Stomach (tissue), 19 donors: ENCODE measurements at places on chromosomes 3 and 15.

DNA sequence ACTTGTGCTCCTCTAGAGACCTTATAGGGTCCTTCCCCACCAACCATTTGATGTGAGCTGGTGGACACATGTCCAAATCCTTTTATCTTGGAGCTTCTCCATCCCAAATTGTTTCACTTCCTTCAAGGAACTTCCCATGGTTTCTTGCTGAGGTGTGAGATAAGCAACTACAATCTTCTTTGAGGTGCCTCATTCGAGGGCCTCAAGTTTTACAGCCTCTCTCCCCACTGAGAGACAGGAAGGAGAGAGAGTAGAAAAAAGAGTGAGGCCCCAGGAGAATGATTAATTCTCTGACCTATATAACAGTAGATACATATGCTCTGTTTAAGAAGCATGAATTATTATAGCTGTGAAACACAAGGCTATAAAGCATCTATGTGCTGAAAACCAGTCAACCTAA, 70.5 kb downstream of the SUMF1 start:
- DNase-seq, result no peak

DNA sequence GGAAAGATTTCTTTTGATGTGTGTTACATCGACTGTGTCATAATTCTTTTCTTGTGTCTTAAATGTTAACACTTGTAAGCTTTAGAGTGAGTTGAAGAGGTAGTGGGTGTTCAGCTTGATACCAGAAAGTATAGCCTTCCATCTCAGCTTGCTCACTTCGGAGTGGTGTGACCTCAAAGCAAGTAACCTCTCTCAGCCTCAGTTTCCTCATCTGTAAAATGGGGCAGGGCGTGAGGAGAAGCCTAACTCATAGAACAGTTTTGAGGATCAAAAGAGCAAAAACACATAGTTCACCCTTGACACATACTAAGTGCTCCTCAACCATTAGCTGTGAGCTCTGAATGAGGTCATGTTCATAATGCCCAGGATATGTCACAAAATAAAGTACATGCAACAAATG, 434.8 kb upstream of the PROK2 start:
- DNase-seq, result no peak

- DNase-seq, result no peak
These were observed 500 bp downstream of the PARP6 start for GRCh38 chr15:72271895-72272212.

- no peak for DNase-seq
These were observed 6.3 kb upstream of the DUT start for GRCh38 chr15:48324949-48325348.

- DNase-seq, result no peak
These were observed 216.3 kb upstream of the RGMA start for GRCh38 chr15:93305306-93305705.

- no peak for DNase-seq
These were observed 6.0 kb upstream of the CEMIP start for GRCh38 chr15:80773122-80773551.

- DNase-seq, result no peak
These were observed 62.9 kb downstream of the ATG7 start for GRCh38 chr3:11335056-11335608.

GRCh38 chr3:126355251-126355650, 2.0 kb downstream of the KLF15 start:
- peak; percentile 17 for DNase-seq

DNA sequence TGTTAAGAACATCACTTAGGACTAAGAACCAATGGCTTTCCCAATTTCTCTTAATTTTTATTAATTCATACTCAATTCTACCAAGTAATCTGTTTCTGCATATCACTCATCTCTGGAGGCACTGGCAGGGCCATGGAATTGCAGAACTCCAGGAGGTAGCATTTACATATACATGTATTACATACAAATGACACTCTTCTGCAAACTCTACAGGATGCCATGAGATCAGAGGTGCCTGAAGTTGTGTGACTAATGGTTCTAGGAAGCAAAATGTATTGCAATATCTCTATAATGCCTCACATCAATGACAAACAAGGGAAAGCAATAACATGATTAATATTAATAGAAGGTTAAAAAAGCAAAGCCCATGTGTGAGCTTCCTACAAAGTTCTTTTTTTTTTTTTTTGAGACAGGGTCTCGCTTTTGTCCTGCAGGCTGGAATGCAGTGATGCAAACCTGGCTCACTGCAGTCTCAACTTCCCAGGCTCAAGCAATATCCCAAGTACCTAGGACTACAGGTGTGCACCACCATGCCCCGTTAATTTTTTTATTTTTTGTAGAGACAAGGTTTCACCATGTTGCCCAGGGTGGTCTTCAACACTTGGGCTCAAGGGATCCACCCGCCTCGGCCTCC, 33.0 kb downstream of the DENND6A start:
- DNase-seq, result no peak

DNA sequence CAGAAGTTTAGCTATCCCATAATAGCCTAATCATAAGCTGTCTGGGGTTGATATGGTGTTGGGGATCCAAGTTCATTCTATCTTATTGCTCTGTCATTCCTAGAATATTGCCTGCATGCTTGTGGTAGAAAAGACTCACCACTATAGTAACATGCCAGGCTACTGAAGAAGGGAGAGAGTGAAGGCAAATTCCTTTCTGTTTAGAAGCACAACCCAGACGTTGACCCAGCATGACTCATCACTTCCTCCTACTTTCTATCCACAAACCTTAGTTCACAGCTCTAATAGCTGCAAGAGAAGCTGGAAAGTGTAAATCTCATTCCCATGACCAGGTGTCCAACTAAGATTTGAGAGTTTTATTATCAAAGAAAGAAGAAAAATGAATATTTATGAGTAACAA, 57.8 kb upstream of the NMD3 start:
- DNase-seq, result no peak

DNA sequence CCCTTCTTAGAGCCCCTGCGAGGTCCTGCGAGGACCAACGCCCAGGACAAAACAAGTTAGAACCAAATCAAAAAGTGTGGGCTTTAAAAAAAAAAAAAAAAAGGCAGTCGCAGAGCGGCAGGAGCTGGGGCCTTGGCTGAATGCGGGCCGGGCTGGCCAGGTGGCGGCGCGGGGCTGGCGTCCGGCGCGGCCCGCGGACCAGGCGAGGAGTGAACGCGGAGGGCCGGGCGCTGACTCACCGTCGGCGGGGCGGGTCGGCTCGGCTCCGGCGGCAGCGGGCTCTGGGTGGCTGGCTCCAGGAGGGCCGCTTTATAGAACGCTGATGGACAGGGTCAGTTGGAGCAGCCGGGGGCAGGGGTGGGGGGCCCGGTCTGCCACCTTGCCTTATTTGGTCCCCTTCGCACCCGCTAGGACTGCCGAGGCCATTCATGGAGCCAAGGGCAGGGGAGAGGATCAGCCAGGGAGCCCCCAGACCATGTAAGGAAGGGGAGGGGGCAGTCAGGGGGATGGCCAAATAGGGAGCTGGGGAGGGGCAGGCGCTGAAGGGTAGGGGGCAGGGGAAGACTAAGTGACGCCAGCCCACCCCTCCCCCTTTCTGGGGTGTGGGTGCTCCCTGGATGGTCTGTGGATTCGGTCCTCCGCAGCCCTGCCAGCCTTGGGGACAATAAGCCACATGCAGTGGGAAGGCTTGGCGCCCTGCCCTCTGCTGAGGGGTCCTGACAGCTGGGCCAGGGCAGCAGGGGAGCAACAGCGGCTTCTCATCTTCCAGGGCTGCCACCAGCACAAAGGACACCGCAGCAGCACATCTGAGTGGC, at the start of gene ACTC1:
Gene ACTC1 (minus strand): TSS at position 283 of the 815 bp plus-strand sequence. CDS start 741 bp downstream, outside the sequence.
- peak; percentile 73 for DNase-seq

- DNase-seq, result no peak
These were observed 39.5 kb downstream of the ANP32A start for GRCh38 chr15:68781217-68781616.

GRCh38 chr3:30077746-30078145, 528.7 kb upstream of the TGFBR2 start:
- no peak for DNase-seq

- peak; percentile 80 for DNase-seq
These were observed 58.8 kb downstream of the ARHGAP31 start for GRCh38 chr3:119352863-119353527.

DNA sequence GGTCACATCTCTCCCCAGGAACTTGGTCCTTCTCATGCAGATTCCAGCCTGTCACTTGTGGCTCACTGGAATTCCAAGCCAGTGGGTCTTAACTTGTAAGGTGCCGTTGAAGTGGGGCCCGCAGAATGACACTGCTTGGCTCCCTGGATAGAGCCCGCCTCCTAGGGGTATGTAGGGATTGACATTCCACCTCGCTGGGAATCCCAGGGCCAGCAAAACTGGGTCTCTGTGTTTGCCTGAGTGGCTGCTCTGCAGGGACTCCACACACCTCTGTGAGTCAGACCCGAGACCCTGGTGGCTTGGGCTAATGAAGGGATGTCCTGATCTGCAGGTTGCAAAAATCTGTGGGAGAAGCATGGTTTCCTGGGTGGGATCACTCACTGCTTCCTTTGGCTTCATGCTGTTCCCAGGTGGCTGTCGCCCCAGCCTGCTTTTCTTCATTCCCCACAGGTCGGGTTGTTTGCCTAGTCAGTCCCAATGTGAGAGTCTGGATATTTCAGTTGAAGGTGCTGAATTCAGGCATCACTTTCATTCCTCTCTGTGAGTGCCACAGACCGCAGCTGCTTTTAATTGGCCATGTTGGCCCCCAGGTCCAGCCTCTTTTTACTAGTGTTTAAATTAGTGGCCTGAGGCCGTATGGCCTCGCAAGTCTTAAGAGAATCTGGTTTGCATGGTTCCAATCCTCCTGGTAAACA, 156.0 kb upstream of the TRIM42 start:
- no peak for DNase-seq

- no peak for DNase-seq
These were observed 160.6 kb downstream of the RPLP1 start for GRCh38 chr15:69613182-69613581.

GRCh38 chr15:64311566-64311965, 44.4 kb downstream of the CSNK1G1 start:
- DNase-seq, result no peak

- peak; percentile 68 for DNase-seq
These were observed 38.8 kb upstream of the PCSK6 start for GRCh38 chr15:101528108-101528916.

GRCh38 chr15:70362886-70363285, 265.2 kb upstream of the TLE3 start:
- DNase-seq, result peak; percentile 63

DNA sequence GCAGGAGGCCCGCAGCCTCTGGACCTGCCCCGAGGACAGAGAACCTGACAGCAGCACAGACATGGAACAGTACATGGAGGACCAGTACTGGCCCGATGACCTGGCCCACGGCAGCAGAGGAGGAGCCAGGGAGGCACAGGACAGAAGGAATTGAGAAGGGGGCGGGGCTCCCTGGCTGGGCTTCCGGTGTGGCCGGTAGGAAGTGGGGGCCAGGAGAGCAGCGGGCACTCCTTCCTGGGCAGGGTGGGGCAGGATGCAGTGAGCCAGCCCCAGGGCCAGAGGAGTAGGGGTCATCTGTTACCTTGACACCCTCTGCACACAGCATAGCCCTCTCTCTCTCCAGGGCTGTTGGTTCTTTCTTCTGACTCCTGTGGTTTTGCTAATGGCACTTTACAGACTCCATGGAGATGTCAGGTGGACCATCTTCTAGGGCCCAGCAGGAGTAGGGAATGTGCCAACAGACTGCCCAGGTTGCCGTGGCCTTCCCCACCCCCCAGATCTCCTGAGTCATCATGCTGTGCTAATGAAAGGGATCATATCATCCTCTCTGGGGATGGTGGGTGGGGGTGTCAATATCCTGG, 8.6 kb upstream of the ISG20 start:
- no peak for DNase-seq

GRCh38 chr15:78739996-78740903, 71.0 kb downstream of the ADAMTS7 start:
- DNase-seq, result peak; percentile 81

DNA sequence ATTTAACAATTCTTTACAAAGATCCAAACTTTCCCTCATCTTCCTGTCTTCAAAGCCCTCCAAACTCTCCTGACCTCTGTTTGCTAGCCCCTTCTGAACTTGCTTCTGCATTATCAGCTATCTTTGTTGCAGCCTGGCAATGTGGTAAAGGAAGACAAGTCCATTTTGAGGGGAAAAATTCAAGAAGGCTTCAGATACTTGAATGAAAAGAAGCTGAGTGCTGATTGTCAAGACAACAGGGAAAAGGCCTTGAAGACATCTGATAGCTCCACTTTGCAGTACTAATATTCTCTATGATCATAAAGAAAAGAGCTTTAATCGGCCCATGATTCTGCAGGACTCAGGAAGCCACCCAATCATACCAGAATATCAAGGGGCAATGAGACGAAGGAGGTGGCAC, 91.8 kb downstream of the LMLN start:
- DNase-seq, result no peak

GRCh38 chr3:4561661-4562060, 68.5 kb downstream of the ITPR1 start:
- no peak for DNase-seq

DNA sequence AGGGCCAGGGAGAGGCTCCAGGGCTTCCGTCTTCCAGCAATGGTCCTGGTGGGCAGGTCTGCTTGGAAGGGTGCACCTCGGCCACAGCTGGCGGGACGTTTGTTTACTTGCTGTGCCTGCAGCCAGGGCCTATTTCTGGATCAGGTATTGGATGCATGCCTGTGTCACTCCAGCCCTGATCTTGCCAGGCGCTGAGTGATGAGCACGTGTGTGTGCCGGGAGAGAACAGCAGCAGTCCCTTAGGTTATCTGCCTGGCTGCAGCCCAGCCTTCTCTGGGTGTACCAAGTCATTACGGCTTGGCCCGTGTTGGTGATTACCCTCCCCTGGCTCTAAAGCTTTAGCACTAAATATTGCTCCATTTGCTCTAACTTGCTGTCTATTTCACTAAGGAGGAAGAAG, 14.9 kb downstream of the CCDC32 start:
- DNase-seq, result no peak

DNA sequence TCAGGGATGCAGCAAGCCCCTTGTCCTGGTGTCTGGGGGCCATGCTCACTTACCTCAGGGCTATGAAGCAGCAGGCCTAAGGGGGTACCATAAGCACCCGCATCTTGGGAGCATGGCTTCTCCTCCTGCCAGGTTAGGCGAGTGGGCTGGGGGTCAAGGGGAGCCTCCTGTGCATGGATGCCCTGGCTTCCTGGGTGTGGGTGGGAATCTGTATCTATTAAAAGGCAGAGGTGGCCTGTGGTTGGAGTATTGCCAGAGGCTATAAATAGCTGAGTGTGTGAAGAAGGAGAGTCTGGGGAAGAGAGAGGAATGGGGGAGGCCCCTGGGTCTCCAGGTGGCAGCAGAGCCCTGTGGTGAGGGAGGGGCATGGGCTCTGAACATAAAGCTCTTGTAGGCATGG, 19.5 kb downstream of the ACVR2B start:
- DNase-seq, result no peak

- peak; percentile 41 for DNase-seq
These were observed 57.7 kb downstream of the IQSEC1 start for GRCh38 chr3:13015286-13016082.

DNA sequence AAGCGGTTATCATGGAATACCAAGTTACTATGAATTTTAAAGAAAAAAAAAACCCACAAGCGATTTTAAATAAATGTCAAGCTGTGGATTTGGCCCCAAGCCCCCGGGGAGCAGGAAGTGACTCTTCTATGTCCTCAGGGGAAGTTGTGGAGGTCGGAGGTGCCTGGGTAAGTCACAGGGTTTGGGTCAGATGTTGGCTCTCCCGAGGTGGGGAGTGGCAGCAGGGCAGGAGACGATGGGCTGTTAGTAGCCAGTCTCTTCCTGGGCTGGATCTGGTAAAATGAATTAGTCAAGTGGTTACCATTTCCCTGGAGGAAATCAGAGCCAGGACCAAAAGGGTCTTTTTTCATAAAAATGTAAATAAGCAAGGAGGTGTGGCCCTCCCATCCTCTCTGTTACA, 316.7 kb downstream of the TLE3 start:
- no peak for DNase-seq
